ENCODE measurements at places on chromosomes 11 and 22. TPM values are rescaled to one million over a fixed set of nuclear protein-coding genes. Genes with fewer than 3 reads are reported as not detected.

MS4A15 gene
- total RNA-seq: not detected

UBQLN3 gene
- total RNA-seq: not detected

AQP11 gene
- 0.63 TPM for total RNA-seq

KRTAP5-10 gene
- total RNA-seq: not detected

TRPC6 gene
- total RNA-seq: 9.6 TPM

RRM1 gene
- total RNA-seq: 73.9 TPM

DEUP1 gene
- not detected for total RNA-seq

PANX2 gene
- total RNA-seq: 4.2 TPM

SLC22A9 gene
- not detected for total RNA-seq

MLC1 gene
- total RNA-seq: not detected

RAB39A gene
- not detected for total RNA-seq

RNASEH2C gene
- 13.9 TPM for total RNA-seq

NELL1 gene
- not detected for total RNA-seq

SAA2 gene
- total RNA-seq: not detected

PRODH gene
- total RNA-seq: 0.23 TPM

TTLL12 gene
- total RNA-seq: 57.1 TPM

KCNQ1OT1 gene
- total RNA-seq: 0.49 TPM

CABP7 gene
- not detected for total RNA-seq

TMPRSS6 gene
- not detected for total RNA-seq

VSTM5 gene
- not detected for total RNA-seq

Measured in NCI-H460 (cell line).